ENCODE measurements at places on chromosomes 6 and 20.
A peak's percentile ranks its signal among the peaks of the same experiment; 100 is the strongest.

- DNase-seq = no peak
These were observed 52.6 kb downstream of the FIG4 start for GRCh38 chr6:109743739-109744138.

DNA sequence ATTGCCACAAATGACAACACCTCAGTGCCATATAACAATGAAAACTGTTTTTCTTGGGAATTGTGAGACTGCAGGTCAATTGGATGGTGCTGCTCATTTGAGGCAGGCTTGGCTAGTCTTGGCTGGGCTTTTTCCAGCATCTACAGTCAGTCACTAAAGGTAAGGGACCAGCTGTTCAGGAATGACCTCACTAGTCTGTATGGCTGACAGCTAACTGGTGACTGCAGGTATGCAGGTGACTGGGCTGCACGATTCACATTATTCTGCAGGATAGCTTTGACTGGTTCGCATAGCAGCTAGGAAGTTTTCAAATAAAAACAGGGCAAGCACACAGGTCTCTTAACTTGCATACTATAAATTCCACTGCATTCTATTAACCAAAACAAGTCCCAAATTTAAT is 22.1 kb upstream of the HMGCLL1 start:
- no peak for DNase-seq

GRCh38 chr6:140340795-140341194 is 966.3 kb upstream of the CITED2 start:
- no peak for DNase-seq

GRCh38 chr20:45974896-45975565 is 3.0 kb upstream of the ZNF335 start:
- DNase-seq = no peak

GRCh38 chr20:38692436-38693411 is 31.6 kb upstream of the SLC32A1 start:
- no peak for DNase-seq

GRCh38 chr6:74356391-74356790 is 660.4 kb downstream of the CD109 start:
- DNase-seq = no peak

DNA sequence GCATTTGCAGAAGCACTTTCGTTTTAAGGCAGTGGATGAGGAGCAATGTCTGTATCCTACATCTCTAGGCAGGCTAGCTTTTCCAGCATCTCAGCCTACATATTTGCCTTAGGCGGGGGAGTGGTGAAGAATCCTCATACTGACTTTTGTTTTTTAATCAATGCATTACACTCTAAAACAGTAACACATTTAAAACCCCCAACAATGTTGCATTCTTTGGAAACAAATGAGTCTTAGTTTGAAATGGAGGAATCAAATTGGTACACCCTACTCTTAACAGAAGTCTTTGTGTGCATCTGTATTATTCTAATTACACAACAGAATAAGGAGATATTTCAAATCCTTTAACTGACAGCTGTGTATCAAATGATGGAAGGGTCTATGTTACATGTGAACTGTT is 9.0 kb downstream of the NKAIN2 start:
- no peak for DNase-seq

- peak; percentile 88 for DNase-seq
These were observed 129.8 kb downstream of the PREX1 start for GRCh38 chr20:48697845-48698491.

Measured in cardiac septum (tissue), 1 donor.